Frontal cortex (tissue), 4 donors: ENCODE measurements at places on chromosomes 7 and 10.
A peak's percentile ranks its signal among the peaks of the same experiment; 100 is the strongest.

GRCh38 chr10:123026302-123026701 lies 17.5 kb downstream of the ACADSB start:
- no peak for DNase-seq

DNA sequence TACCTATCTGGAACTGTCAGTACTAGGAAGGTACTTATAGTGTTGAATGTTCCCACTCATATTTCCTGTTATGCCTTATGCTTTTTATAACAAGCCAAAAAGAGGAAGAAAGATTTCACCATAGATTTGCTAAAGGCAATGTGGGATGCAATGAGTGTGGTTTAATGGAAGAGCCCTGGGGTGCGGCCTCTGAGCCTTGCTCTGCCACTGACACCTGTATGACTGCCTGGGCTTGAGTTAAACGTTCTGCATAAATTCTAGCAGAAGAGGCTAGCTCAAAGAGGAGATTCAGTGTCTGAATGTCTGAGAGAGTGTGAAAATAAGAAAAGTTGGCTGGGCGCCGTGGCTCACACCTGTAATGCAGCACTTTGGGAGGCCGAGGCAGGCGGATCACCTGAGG lies 143.8 kb downstream of the TPST1 start:
- DNase-seq, result no peak

GRCh38 chr7:131300078-131300477 lies 27.6 kb upstream of the MKLN1 start:
- no peak for DNase-seq

DNA sequence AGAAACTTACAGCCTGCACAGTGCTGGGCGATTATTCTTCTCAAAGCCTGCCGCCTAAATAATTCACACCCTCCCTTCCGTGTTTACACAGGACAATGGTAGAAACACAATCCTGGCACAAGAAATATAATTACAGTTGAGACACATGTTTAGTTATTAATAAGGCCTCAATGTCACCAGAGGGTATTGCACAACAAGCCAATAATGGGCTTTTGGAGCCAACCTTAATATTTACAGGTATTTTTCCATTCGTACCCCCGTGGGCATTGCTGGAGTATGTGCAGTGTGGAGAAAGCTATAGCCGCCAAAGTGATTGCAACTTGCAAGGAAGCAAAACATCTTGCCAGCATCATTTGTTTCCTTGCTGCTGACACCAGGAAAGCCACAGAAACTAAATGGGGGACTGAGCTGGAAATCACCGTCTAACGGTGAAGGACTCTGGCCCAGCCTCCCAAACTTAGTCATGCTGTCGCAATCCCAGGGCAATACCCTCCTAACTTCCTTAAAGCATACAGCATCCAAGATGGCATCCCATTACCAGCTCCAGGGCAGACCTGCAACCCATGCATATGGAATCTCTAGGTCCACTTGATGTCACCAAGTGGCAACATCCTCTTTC lies 8.6 kb downstream of the CALN1 start:
- DNase-seq, result no peak

- peak; percentile 62 for DNase-seq
Measured at GRCh38 chr7:150971242-150972022, 6.7 kb downstream of the KCNH2 start.

DNA sequence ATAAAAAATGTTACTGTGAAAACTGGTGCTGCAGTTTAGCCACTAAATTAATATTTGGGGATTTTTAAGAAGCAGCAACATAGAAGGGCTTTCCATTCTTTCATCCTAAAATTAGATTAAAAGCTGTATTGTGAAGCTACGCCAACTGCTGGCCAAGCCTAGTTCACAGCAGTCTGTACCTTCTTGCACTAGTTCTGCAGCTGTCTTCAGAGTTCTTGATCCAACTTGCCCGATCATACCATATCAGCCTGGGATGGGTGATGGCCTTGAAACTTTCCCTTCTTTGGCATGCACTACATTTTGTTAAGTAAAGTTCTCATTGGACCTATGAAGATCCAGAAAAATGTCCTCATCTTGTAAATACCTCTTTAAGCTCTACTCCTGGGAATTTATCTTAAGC lies 20.3 kb upstream of the PANK1 start:
- no peak for DNase-seq

- DNase-seq, result no peak
Measured at GRCh38 chr10:33494694-33495265, 160.3 kb upstream of the NRP1 start.

DNA sequence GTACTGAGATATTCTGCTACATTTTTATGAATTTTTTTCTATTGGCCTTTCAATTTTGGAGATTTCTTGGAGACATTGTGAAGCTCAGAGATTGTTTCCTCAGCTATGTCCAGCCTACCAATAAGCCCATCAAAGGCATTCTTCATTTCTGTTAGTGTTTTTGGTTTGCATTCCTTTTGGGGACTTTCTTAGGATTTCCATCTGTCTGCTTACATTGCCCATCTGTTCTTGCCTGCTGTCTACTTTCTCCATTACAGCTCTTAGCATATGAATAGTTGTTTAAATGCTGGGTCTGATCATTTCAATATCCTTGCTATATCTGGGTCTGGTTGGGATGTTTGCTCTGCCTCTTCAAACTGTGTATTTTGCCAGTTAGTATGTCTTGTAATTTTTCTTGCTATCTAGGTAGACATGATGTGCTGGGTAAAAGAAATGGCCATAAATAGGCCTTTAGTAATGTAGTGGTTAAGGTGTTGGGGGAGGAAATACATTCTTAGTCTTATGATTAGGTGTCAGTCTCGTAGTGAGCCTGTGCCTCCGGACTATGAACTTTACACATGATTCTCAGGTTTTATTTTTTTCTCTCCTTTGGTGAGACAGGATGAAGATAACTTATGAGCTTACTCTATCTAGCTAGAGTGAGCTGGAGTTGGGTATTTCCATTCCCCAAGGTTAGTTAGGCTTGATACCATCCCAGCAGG lies 32.6 kb upstream of the NME8 start:
- DNase-seq, result no peak

- DNase-seq, result no peak
Measured at GRCh38 chr7:46058086-46058823, 137.2 kb upstream of the IGFBP3 start.

- DNase-seq, result no peak
Measured at GRCh38 chr7:27200761-27201579, 1.1 kb upstream of the HOXA13 start.

GRCh38 chr7:80124526-80125264 lies 9.9 kb upstream of the GNAI1 start:
- no peak for DNase-seq

DNA sequence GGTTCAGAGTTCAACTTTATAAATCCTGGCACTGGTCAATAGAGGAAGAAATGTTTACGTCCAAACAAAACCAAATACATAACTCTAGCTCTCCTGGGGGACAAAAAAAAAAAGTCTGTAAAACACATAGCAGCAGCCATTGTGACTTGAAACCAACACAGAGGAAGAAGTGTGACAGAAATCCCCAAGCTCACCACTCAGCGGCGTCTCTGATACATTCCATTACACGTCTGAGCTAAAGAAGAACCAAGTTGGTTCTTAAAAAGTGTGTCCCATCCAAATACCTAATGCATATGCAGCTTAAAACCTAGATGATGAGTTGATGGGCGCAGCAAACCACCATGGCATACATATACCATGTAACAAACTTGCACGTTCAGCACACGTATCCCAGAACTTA lies 58.3 kb upstream of the NANOS1 start:
- DNase-seq, result no peak

DNA sequence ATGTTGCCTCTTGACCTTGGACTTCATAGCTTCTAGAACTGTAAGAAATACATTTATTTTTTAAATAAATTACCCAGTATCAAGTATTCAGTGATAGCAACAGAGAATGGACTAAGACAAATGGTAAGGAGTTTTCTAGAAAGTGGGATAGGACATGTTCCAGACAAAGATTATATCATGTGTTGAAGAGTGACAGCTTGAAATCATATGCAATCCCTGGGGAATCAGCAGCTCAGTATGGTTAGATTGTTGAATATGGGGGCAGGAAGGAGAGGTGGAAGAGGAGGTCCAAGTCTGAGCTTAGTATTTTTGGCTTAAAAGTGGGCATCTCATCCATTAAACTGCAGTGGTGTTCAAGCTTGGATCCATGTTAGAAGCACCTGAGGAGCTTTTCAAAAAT lies 74.1 kb downstream of the ENTPD1 start:
- DNase-seq, result no peak

DNA sequence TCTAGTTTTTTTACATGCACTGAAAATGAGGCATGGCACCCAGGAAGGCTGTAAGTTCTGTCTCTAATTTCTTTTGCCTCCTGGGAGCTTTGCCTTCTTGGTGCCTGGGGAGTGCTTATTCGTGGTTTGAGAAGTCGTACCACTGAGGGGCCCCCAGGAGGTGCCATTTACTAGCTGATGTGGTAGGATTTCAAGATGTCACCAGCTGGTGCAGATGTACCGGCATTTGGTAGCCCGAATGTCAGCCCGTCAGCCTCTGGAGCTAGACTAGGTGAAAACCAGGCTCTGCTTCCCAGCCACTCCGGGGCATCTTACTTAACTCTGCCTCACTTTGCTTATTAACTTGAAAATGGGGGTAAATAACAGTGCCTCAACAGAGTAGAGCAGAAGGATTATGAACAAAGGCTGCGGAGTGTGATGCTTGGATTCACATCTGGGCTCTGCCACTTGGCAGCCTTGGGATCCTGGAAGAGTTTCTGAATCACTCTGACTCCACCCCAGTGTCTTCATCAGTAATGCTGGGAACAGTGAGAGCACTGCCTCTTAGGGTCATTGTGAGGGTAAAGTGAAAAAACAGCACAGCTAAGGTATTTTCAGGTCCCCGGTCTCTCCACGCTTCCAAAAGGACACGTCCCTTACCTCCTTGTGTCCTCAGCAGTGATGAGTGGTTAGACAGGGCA lies 31.4 kb upstream of the BTBD16 start:
- DNase-seq, result no peak

DNA sequence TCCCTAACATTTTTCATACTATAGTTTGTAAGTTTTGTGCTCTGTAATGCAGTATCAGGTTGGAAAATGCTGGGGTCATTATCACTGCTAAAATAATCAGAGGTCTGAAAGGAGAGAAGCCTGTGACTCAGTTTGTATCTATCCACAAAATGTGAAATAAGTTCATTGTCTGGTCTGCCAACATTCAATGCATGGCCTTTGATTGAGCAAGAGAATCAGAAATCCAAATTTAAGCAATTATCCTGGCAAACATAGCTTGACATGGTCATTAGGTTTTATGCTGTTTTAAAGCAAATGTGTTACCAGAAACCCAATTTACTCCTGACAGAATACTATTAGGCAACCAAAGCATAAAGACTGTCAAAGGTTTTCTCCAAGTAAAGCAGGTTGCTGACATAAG lies 709.7 kb upstream of the SEMA3D start:
- no peak for DNase-seq

DNA sequence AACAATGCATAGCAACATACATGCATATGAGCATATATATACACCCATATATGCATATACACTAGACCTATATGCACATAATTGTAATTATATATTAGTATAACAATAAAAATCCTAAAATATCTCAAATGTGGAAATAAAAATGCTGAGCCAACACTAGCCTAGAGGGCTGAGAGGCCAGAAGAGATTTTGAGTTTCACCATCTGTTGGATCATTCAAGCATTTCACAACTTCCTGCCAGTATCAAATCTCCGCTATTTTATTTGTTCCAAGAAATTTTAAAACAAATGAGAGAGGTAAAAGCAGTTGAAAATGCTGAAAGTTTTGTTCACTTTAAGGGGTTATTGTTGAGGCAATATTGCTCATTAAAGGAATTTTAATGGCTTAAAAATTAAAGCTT lies 187.0 kb downstream of the PCDH15 start:
- no peak for DNase-seq

GRCh38 chr7:110084181-110084807 lies 1006.6 kb upstream of the LRRN3 start:
- DNase-seq, result no peak

DNA sequence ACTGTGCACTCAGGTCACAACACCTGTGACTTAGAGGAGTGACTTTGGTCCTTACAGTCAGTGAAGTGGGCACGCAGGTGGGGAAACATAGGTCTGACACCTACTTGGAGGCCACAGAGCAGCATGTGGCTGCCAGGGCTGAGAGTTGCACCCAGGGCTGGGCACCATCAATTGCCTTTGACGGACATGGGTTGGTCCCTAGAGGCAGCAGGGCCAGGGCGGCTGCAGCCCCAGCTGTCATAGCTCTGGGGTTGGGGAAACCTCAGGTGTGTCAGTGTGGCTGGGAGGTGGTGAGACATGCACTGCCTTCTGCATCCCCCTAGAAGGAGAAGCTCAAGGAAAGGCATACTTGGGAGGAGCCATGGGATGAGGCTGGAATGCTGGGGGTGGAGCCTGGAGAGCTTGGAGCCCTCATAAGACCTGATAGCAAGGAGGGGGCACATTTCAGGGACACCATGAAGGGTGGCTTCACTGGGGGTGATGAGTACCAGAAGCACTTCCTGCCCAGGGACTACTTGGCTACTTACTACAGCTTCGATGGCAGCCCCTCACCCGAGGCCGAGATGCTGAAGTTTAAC lies at the start of gene INMT:
TSS of gene INMT (plus strand) at position 440 of the 578 bp plus-strand sequence. CDS start at position 456, 16 bp downstream.
- no peak for DNase-seq

GRCh38 chr10:8591640-8592039 lies 537.2 kb downstream of the GATA3 start:
- no peak for DNase-seq

DNA sequence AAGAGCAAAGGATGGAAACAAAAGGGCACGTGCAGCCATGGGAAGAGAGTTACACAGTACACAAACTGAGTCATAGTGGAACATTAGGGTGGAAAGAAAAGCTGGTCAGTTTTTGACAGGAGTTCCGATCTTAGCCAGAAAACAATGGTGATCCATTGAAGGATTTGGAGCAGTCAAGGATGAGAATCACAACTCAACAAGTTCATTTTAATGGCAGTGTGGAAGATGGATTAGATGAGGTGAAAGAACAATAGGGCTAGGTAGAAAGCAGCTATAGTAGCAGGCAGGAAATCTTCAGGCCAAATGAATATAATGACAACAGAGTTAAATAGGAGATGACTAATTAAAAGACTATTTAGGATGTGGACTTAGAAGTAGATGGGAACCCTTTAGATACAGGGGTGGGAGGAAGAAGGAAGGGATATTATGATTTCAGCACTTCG lies 136.3 kb downstream of the DOCK4 start:
- DNase-seq, result no peak

GRCh38 chr7:50685135-50686065 lies 97.3 kb downstream of the GRB10 start:
- no peak for DNase-seq

- DNase-seq, result peak; percentile 64
Measured at GRCh38 chr7:128352153-128352537, 8.4 kb upstream of the RBM28 start.

DNA sequence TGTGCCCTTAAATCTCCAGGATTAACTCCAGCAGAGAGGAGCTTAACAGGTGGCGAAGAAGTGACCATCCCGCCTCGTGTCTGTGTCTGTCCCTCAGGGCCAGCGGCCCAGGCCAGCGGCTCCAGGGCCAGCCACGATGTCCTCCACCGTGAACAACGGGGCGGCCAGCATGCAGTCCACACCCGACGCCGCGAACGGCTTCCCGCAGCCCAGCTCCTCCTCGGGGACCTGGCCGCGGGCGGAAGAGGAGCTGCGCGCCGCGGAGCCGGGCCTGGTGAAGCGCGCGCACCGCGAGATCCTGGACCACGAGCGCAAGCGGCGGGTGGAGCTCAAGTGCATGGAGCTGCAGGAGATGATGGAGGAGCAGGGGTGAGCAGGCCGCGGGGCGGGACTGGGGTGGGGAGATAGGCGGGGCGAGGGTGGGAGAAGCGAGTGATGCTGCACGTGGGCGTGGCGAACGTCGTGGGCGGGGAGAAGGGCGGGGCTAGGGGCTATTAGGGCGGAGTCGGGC lies 33.3 kb downstream of the SRRM3 start:
- peak; percentile 83 for DNase-seq
